ENCODE measurements at places on chromosomes 5 and 9.

GRCh38 chr9:75023846-75024245 is 4.2 kb downstream of the CARNMT1 start:
- DNase-seq = no peak

GRCh38 chr9:18126831-18127498 is 347.0 kb upstream of the ADAMTSL1 start:
- no peak for DNase-seq

DNA sequence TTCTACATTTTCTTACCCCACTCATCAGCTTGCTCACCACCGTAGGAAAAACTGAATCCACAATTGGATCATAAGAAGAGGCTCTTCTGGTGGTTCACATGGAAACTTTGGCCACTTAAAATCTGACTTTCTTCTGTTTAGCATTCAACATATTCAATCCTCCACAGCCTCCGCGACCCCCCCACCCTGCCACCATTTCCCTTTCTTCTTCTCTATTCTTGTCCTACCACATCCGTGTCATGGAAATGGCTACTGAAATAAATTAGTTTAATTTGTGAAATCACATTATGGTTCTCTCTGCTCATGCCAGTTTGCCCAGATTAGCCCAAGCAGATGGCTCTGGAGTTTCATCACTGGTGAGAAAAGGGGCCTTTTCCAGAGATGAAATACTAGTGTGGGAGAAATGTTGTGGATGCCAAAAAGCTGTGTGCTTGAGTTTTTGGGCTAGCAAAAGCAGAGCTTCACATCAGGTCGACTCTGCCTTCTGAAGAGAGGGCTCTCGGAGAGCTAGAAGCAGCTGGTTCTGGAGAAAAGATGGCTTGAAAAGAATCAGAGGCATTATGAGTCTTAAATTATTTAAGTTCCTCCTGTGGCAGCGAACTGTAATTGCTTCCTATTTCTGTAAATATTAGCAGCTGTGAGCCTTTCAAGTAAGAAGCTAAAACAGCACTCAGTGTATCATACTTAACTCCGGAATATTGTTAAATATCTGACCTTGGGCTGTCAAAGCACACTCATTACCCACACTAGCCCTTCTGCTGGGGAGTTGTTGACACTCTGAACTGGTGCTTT is 107.1 kb downstream of the MAT2B start:
- DNase-seq = no peak

GRCh38 chr5:150082889-150083288 is 3.5 kb downstream of the CSF1R start:
- DNase-seq = no peak

GRCh38 chr5:142957528-142957927 is 187.4 kb downstream of the ARHGAP26 start:
- DNase-seq = no peak

GRCh38 chr9:71626395-71626794 is 141.9 kb downstream of the CEMIP2 start:
- DNase-seq = no peak

- DNase-seq = no peak
Observed at GRCh38 chr9:114811966-114812636, 6.3 kb upstream of the TNFSF15 start.

GRCh38 chr5:169732841-169733240 is 95.8 kb downstream of the DOCK2 start:
- no peak for DNase-seq

GRCh38 chr5:144189800-144190429 is 19.2 kb downstream of the KCTD16 start:
- no peak for DNase-seq

DNA sequence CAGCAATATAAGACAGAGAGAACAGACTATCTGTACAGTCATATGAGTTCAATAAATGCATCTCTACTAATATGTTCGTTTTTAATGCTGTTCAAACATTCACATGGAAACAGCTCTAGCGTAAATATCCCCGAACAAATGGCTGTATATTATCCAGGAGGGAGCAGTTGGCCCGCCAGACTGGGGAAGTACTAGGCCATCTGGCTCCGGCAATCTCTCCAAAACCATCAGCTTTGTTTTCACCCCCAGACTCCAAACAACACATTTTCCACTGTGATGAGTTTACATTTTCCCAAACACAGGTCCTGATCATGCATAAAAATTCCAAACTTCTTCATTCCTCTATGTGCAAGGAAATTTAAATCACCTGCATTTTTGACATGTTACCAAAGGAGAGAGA is 8.7 kb downstream of the EBF1 start:
- no peak for DNase-seq

- DNase-seq = no peak
Observed at GRCh38 chr5:110262749-110263148, 463.7 kb downstream of the TMEM232 start.

- no peak for DNase-seq
Observed at GRCh38 chr5:50724262-50724661, 57.8 kb downstream of the PARP8 start.
